ENCODE measurements at places on chromosomes 1 and 21.

DNA sequence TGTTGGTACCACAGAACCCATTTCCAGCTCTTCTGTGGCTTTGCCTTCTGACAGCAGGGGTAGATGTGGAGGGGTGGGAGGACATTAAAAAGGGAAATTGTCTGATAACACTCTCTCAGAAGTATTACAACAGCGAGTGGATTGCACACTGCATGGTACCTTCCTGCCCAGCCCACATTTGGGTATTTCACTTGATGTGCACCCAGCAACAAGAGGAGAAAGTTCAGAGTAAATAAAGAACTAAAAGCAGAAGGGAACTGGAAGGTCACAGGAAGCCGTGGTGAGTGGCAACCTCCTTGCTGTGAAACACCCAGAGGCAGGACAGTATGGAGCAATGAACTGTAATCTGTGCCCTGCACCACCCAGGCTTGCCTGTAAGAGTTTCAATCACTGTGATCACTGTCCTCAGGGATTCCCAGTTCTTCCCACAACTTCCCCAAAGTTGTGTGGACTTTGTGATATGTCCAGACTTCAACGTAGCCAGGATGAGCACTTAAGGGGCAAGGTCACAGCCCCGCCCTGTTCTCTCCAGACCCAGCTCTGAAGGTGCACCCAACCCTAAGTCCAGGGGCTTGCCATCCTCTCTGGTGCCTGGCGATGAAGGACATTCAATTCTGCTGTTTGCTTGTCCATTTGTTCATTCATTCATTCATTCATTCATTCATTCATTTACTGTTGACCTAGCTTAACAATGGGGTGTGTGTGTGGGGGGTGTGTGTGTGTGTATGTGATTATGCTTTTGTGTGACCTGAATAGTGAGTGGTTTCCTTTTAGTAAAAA lies 18.7 kb upstream of the F5 start:
- DNase-seq = no peak

GRCh38 chr1:85062425-85063026 lies 14.2 kb upstream of the MCOLN3 start:
- no peak for DNase-seq

DNA sequence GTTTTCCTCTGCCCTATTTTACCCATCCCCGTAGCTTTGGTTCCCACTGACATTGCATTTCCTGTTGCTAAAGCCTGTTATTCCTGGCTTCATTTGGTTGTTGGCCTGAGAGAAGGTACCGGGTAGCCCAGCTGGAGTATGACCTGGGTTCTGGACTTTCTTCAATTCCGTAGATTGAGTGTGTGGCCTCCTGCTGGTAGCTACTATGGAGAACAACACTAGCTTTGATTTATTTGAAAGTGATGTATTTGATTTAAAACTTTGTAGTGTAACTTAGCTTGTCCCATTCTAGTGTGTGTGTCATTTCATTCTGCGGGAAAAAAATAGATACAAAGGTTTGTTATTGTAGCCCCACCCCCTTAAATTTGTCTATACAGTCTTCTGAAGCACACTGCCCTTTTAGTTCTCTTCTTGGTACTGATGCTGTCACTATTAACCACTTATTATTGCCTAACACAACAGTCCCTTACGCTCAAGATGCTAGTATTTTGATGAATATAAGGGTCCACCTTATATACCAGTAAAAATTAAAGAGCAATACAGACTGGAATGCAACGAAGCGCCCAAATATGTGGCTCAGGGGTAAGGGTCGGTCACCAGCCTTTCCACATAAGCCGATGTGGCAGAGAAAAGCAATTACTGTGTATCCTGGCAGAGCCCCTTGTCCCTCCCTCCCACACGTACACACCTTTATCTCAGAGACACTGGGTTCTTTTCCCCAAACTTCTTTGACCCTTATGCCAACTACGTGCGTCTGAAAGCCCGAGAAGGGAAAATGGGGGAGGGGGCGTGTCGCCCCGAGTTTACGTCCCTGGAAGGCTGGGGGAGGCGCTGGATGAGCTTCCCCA lies 643 bp upstream of the MOV10 start:
- peak; percentile 21 for DNase-seq

DNA sequence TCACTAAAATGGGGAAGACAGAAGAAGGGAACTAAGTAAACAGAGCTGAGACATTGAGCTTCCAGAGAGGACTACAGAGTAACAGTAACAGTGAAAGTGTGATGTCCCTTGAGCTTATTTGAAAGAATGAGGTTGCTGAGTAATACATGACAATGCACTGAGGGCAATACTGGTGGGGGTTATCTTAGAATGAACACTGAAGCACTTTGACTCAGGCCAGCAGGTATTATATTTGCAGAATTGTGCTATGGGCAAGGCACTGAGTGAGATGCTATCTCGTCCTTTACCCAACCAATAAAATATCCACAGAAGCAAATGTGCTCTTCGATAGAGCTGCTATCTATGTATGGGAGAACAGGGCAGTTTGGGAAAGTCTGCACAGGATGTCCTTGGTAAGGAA lies 133.2 kb downstream of the DISP1 start:
- DNase-seq = no peak

- no peak for DNase-seq
Measured at GRCh38 chr1:204003536-204003935, 69.4 kb upstream of the SOX13 start.

DNA sequence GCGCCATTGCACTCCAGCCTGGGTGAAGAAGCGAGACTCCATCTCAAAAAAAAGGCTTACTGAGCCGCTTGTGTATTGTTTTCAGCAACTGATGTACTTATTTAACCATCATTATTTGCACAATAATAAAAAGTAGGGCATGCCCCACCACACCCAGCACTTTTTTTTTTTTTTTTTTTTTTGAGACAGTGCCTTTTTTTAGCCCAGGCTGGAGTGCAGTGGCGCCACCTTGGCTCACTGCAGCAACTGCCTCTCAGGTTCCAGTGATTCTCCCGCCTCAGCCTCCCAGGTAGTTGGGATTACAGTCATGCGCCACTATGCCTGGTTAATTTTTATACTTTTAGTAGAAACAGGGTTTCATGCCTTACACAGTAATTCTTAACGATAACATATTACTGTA lies 12.2 kb upstream of the TRNAU1AP start:
- DNase-seq = no peak

DNA sequence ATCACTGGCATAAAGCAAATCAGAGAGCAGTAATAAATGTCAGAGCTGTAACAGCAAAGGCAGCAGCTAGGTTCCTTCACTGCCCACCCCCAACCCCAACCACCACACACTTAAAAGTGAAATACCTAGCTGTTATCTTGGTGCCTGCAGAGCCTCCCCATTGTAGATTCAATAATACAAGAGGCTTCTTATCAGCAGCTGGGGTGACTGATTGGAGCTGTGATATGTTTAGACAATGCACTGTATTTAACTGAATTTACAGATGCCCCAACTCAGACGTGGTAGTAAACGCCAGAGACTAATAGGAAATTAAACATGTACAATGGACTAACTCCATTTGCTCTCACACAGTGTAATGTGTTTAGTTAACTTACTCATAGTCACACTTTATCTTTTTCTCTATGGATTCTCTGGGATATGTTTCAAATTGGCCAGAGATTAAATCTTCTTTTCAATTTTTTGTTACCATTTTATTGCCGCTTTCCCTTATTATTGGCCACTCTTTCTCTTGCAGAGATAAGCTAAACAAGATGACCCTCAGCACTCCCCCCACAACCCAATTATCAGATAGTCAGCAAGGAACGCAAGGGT lies 117.1 kb downstream of the ESRRG start:
- DNase-seq = no peak

GRCh38 chr1:54806931-54807611 lies 5.9 kb upstream of the TTC22 start:
- DNase-seq = no peak

DNA sequence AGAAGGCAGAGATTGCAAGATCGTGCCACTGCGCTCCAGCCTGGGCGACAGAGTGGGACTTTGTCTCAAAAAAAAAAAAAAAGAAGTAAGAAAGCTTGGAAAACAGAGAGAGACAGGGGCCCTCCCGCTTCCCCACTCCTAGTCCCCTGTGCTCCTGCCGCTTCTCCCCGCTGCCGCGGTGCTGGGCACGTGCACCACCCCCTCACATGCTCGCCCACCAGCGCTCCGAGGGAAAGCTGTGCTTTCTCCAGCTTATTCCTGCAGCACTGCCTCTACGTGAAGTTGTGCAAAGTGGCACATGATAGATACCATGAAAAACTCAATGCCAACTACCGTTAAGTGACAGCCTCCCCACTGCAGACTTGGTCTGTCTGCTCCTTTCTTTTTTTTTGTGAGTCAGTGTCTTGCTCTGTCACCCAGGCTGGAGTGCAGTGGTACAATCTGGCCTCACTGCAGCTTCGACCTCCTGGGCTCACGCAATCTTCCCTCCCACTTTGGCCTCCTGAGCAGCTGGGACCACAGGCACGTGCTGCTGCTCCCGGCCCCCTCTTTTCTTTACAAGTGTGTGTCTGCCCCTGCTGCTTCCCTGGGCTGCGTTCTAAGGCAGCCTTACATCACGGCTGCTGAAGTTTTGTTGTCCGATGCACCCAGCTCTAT lies 15.4 kb downstream of the SLX9 start:
- DNase-seq = no peak

DNA sequence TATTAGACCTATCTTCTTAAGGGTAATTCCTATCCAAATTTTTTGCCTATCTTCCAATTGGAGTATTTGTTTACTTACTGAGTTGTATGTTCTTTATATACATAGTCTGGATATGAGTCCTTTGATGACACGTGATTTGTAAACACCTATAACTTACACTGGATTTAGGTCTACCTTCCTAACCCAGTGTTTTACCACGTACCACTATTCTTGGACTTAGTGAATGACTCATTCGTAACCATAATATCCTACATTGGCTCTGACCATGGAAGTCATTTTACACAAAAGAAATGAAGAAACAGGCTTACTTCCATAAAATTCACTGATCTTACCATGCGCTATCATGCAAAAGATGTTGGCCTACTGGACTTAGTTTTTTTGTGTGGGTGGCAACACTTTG lies 23.9 kb upstream of the ZZZ3 start:
- no peak for DNase-seq

DNA sequence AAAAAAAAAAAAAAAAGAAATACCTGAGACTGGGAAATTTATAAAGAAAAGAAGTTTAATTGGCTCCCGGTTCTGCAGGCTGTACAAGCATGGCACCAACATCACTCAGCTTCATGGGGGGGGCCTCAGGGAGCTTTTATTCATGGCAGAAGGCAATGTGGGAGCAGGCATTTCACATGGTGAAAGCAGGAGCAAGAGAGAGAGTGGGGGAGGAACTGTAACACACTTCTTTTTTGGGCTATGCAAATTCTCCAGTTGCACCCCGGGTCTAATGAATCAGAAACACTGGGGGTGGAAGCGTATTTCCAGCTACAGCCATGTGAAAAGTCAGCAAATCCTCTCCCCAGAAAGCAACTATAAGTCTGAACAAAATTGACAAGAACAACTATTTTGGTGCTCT lies 11.8 kb upstream of the SOD1 start:
- DNase-seq = no peak

DNA sequence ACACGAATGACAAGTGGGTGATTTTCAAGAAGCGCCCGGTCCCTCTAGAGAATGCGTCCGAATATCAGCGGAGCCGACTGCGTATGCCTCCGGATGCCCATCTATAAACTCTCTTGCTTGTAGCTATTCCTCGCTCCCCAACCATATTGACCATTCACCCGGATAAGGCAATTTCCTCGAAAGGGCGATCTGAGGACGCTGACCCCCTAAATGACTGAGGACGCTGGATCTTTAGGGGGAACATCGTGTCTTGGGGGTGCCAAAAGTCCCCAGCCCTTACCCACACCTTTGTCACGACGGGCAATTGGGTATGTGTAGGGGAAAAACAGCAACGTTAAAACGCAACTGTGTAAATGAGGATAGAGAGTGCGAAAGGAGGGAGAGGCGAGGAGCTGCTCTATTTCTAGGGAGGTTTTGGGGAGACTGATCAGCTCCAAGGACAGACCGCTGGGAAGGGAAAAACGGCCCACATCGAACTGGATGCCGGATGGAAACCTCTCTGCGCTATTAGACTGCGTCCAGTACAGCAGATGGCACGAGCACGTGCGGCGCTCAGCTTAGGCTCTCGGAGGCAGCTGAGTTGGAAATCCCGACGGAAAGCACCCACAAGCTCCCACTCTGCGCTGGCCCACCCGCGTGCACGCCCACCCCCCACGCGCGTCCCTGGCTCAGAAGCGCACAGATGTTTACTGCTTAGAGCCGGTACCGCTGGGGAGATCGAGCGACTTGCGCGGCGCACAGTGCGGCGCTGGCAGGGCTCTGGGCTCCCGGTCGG lies 2.9 kb upstream of the PRRX1 start:
- DNase-seq = no peak

- no peak for DNase-seq
Measured at GRCh38 chr1:168134132-168134531, 2.6 kb downstream of the GPR161 start.

DNA sequence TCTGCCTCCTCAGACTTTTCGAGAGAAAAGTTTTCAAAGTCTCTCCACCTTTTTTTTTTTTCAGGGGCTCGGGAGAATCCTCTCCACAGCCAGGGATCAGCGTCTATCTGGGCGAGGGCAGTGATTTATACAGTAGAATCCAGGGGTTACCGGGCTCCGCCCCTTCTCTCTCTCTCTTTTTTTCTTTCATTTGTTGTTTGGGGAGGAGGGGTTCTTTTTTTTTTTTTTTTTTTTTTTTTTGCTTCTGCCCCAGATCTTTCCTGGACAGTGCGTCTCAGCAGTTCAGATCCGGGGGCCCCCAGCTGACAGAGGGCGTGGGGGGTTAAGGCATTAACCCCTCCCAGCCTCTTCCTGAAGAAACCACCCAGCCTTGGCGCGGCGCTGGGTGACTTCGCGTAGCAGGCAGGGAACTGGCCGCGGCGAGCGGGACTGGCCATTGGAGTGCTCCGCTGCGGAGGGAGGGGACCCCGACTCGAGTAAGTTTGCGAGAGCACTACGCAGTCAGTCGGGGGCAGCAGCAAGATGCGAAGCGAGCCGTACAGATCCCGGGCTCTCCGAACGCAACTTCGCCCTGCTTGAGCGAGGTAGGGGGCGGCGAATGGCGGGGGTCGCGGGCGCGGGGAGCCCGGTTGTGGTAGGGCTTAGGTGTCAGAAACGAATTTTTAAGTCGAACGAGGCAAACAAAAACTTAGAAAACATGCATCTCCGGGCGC lies at the start of gene S1PR1:
Gene S1PR1 (plus strand): TSS at position 504 of the 713 bp plus-strand sequence. CDS start 1,966 bp downstream, outside the sequence.
- DNase-seq = peak; percentile 18

DNA sequence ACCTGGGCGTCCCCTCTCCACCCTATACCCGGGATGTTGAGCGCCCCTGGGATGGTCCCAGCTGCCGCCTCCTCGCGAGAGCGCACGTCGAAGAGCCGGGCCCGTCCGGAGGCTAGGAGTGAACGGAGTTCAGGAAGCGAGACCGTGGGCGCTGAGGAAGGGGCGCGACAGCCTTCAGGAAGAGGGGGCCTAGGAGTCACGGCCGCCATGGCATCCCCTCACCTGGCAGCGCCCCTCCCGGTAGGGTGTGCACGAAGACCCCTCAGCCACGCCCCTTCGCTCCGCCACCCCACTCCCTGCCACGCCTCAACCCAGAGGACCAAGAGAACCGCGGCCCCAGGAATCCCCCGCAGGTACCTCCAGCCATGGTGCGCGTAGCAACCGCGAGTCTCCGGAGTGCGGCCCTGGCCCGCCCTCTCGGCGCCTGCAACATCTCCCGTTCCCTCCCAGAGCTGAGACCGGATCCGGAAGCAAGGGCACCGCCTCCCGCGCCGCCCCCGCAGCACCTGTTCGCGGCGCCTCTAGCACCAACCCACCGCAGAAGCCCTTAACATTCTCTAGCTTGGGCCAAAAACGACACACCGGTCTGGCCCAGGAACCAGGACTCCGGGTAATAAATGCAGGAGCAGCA lies at the start of gene TSTD1:
Gene TSTD1 (minus strand): TSS at position 442 of the 631 bp plus-strand sequence. CDS start 75 bp downstream, at position 367.
- DNase-seq = peak; percentile 32

GRCh38 chr1:242523719-242524570 lies 552 bp downstream of the PLD5 start:
- DNase-seq = no peak
